ENCODE measurements at places on chromosomes 1 and 21. TPM values are rescaled to one million over a fixed set of nuclear protein-coding genes. Genes with fewer than 3 reads are reported as not detected.

DNA sequence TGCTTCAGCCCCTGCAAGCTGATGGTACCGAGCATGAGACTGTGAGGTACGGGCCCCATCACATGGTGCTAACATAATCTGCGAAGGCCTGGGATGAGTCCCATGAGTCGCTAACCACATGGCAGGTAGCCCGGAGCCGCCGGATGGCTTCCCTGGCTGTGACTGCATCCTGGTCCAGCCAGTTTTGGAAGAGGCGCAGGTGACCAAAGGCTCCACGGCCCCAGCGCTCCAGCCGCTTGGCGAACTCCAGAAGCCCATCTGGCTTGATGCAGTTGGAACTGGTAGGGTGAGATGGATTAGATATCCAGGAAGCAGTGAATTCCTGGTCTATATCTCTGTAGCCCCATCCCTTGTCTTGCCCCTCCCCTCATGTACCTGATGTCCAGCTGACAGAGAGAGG lies 24.6 kb downstream of the LRRC41 start:
- DNase-seq: peak; percentile 35
- H3K27me3 ChIP-seq: no peaks in the 10 kb centered on the region
- H3K27ac ChIP-seq: no peak overlapping the region
- H3K4me3 ChIP-seq: no peak overlapping the region

GRCh38 chr1:221487781-221488524 lies 253.9 kb downstream of the DUSP10 start:
- no peak overlapping the region for H3K4me3 ChIP-seq
- no peaks in the 10 kb centered on the region for H3K27me3 ChIP-seq

Gene CYB561D1
- total RNA-seq: 5.7 TPM

- no peak overlapping the region for H3K4me3 ChIP-seq
- H3K27me3 ChIP-seq: peaks cover 48% of the 10 kb centered on the region
- DNase-seq: no peak
- no peaks in the 10 kb centered on the region for H3K36me3 ChIP-seq
- no peak overlapping the region for H3K27ac ChIP-seq
Observed at GRCh38 chr1:204617256-204618147, 68.0 kb downstream of the LRRN2 start.

Gene CACHD1
- total RNA-seq: 5.9 TPM

DNA sequence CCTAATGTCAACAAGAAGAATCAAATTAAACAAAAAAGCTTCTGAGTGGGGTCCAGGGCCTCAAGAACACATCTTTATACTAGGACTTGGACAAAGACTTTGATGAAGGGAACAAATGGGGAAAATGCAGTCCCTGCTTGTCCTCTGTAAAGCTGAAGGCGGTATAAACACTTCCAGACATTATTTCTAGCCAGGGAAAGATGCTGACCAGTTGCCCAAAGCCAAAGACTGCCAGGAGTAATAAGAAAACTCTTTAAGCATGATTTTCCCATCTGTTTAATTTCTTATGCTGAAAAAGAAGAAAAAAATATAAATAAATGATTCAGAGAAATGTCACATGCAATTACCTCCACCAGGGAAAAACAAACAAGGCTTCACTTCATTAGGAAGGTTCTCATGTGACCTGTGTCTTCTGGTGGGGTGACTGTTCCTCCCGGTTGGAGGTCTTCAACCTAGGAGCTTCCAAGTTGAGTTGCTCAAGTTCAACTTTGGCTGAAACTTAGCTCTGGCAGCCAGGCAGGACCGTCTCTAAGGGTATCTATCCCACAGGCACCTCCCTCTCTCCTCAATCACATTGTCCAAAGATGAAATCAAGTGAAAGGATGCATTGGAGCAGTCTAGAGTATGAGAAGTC lies 65.2 kb upstream of the KCNE2 start:
- H3K27me3 ChIP-seq: peaks cover 33% of the 10 kb centered on the region
- no peak overlapping the region for H3K4me3 ChIP-seq
- no peak overlapping the region for H3K27ac ChIP-seq
- no peak for DNase-seq

- no peak overlapping the region for H3K4me3 ChIP-seq
- no peak overlapping the region for H3K27ac ChIP-seq
- H3K27me3 ChIP-seq: peaks cover 29% of the 10 kb centered on the region
- H3K36me3 ChIP-seq: no peaks in the 10 kb centered on the region
Observed at GRCh38 chr21:33080376-33080775, 10.4 kb downstream of the OLIG1 start.

- H3K27ac ChIP-seq: no peak overlapping the region
- no peak overlapping the region for H3K4me3 ChIP-seq
- no peaks in the 10 kb centered on the region for H3K36me3 ChIP-seq
Observed at GRCh38 chr1:176752505-176752904, 289.5 kb downstream of the PAPPA2 start.

GRCh38 chr21:45549626-45550463 lies 7.6 kb upstream of the SLC19A1 start:
- no peak for DNase-seq
- H3K27ac ChIP-seq: no peak overlapping the region
- H3K4me3 ChIP-seq: no peak overlapping the region
- H3K4me1 ChIP-seq: 0 out of 2 replicates have a peak, but pooled peaks cover 2% of the 10 kb centered on the region
- H3K27me3 ChIP-seq: peaks cover 10% of the 10 kb centered on the region

DNA sequence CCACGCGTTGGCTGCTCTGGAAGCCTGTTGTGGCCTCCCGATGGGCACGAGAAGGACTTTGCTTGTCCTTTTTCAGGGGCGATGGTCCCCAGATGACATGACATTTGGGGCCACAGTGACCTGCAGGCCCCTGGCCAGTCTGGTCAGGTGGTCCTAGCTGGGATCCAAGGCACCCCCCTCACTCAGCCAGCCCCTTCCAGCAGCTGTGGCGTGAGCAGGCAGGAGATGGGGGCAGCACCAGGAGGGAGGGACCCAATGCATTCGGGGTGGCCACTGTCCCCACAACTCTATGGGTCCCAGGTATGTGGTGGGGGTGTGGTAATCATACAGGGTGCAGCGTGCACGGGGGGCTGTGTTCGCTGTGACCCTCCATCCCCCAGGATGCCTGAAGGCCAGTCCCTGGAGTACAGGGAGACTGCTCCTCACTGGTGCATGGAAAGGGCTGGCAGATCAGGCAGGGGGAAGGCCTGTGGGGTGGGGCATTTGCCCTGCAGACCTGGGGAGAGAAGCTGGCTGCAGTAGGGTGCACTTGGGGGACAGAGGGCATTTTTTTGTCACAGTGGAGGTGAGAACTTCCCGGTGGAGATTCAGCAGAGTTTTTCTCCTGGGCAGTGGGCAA lies 31.7 kb downstream of the WNT3A start:
- no peak overlapping the region for H3K4me3 ChIP-seq
- peaks cover 42% of the 10 kb centered on the region for H3K27me3 ChIP-seq
- H3K36me3 ChIP-seq: no peaks in the 10 kb centered on the region
- DNase-seq: no peak

Gene PPP1R15B
- total RNA-seq: 14.9 TPM

DNA sequence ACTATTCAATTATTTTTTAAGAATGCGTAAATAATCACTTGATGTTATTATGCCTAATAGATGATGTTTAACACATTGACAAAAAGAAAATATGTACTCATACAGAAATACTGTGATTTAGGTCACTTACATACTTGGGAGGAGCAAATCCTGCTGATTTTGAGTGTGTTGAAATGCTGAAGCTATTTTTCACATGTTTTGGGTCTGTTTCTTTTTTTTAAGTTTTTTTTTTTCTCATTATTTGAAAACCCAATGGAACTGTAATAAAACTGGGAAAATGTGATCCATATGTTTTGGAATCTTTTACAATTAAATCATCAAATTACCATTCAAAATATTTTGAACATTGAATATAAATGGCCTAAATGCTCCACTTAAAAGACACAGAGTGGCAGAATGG lies 366.2 kb upstream of the ADAMTS5 start:
- no peak overlapping the region for H3K27ac ChIP-seq
- H3K36me3 ChIP-seq: no peaks in the 10 kb centered on the region
- no peak for DNase-seq
- no peaks in the 10 kb centered on the region for H3K27me3 ChIP-seq
- H3K4me3 ChIP-seq: no peak overlapping the region

Gene SERTAD4
- total RNA-seq: under 0.01 TPM

GRCh38 chr1:229119876-229120275 lies 151.0 kb upstream of the RAB4A start:
- H3K4me1 ChIP-seq: peaks cover 13% of the 10 kb centered on the region
- peaks cover 25% of the 10 kb centered on the region for H3K27me3 ChIP-seq
- H3K27ac ChIP-seq: no peak overlapping the region
- DNase-seq: peak; percentile 58

DNA sequence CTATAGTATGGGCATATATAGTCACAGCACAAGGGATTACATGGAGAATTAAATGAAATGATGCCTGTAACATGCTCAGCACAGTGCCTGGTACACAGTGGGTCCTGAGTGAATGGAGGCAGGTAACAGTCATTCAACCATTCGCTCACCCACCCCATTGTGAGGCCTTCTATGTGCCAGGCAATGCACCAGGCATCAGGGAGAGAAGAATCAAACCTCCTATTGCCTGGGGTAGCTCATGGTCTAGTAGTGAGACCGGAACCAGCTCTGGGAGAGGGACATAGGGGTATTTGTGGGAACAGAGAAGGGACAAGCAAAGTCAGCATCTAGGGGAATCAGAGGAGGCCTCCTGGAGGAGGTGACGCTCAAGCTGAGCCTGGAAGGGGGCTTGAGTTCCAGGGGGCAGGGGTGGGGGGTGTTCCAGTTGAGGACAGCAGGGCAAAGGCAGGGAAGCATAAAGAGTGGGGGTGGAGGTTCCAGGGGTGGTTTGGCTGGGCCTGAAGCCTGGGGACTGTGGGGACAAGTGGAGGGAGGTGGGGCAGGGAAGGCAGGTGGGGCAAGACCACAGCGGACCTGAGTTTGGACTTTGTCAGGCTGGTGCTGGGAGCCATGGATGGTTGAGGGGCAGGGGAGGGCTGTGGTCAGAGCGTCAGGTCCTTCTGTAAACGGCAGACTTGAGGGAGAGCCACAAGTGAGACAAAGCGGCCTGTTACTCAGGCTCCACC lies 591.6 kb downstream of the PTPRU start:
- no peak overlapping the region for H3K4me3 ChIP-seq
- H3K36me3 ChIP-seq: no peaks in the 10 kb centered on the region
- no peak overlapping the region for H3K27ac ChIP-seq
- H3K4me1 ChIP-seq: no peaks in the 10 kb centered on the region
- no peaks in the 10 kb centered on the region for H3K27me3 ChIP-seq

DNA sequence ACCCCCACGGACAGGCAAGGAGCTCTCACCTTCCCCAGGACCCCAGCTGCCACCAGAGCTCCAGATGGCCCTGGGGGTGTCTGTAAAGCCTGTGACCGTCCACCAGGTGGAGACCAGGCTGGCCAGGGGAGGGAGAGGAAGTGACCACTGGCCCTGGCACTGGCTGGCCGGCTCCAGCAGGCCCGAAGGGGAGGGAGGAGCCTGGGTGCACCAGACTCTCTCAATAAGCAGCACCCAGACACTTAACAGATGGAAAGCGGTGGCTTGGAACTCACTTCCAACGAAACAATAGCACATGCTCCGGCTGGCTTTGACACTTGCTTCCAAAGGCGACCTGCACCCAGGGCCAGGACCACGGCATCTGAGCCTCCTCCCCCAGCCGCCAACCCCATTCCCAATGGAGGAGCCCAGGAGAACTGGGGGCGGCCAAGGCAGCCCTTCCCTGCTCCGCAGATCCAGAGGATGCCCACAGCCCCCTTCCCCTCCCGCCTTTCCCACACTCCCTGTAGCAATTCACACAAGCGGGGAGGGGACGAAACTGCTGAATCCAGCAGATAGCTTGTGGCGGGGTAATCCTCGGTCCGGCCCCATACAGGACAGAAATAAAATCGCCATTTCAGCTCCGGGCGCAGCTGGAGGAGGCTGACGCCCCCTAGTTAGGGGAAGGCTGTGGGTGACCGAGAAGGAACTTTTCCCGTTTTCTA lies 742 bp upstream of the PDE9A start:
- peaks cover 28% of the 10 kb centered on the region for H3K27me3 ChIP-seq
- H3K4me1 ChIP-seq: peaks cover 2% of the 10 kb centered on the region
- no peaks in the 10 kb centered on the region for H3K36me3 ChIP-seq
- no peak overlapping the region for H3K27ac ChIP-seq
- peak overlapping the region; percentile 39 for H3K4me3 ChIP-seq
- peak; percentile 31 for DNase-seq

DNA sequence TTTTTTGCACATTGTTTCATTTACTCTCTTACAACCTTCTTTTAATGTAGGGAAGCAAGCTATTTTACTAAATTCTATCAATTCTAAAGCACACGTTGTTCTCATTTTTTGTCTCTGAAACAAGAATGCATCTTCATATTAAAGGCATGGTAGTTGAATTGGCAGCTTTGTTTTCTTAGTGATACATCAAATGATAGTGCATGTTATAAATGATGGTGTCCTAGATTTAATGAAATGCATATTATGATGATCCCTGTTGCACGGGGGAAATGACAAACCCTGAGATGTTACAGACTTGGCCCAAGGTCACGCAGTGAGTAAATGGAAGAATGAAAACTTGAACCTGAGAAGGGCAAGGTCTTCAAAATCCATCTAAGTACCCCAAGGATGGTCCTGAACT lies 213.1 kb downstream of the KAZN start:
- no peak overlapping the region for H3K27ac ChIP-seq
- no peaks in the 10 kb centered on the region for H3K36me3 ChIP-seq
- no peak for DNase-seq
- no peak overlapping the region for H3K4me3 ChIP-seq
- no peaks in the 10 kb centered on the region for H3K4me1 ChIP-seq
- no peaks in the 10 kb centered on the region for H3K27me3 ChIP-seq

- no peak overlapping the region for H3K4me3 ChIP-seq
- no peaks in the 10 kb centered on the region for H3K27me3 ChIP-seq
- no peaks in the 10 kb centered on the region for H3K36me3 ChIP-seq
- no peak for DNase-seq
- no peak overlapping the region for H3K27ac ChIP-seq
- no peaks in the 10 kb centered on the region for H3K4me1 ChIP-seq
Observed at GRCh38 chr1:210757677-210758076, 376.3 kb downstream of the KCNH1 start.

DNA sequence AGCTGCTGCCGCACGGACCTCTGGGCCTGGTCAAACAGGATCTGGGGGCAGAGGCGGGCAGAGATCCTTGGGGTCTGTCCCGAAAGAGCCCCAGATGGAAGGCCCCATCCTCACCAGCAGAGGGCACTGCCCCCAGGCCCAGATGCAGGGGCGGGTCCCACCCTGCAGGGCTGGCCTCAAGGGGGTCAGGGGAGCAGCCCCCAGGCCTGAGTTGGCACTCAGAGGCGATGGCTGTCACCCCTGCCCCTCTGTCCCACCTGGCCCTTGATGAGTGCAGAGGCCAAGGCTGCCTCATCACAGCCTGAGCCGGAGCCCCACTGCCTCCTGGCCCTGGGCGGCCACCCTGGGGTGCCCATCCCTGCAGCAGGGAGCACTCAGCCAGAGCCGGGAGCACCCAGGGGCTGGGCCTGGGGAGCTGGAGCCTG lies 5.7 kb downstream of the ACAP3 start:
- no peak for DNase-seq
- no peaks in the 10 kb centered on the region for H3K27me3 ChIP-seq
- peaks cover 13% of the 10 kb centered on the region for H3K36me3 ChIP-seq
- H3K4me3 ChIP-seq: no peak overlapping the region
- no peak overlapping the region for H3K27ac ChIP-seq

Gene LHX8
- total RNA-seq: not detected

Gene NR0B2
- not detected for total RNA-seq

DNA sequence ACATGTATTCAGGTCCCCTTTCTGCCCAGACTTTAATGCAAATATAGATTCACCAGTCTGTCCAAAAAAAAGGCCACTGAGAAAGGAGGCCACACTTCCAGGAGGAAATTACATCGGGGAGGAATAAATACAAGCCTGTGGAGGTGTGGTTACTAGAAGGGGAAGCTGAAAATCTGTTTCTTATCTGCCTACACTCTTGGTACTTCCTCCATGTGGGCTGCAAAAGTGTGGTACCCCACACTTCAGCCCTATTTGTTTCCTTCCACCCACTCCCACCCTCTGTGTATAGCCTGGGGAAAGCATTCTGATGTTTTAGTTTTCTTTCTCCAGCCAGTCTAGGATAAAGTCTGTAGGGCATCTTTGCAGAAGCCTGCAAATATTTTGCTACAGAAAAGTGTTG lies 38.4 kb downstream of the UTP25 start:
- H3K36me3 ChIP-seq: no peaks in the 10 kb centered on the region
- peaks cover 3% of the 10 kb centered on the region for H3K4me1 ChIP-seq
- H3K27ac ChIP-seq: no peak overlapping the region
- no peak for DNase-seq

All from IMR-90 (cell line).